ENCODE measurements at places on chromosomes 12 and 14.
A peak's percentile ranks its signal among the peaks of the same experiment; 100 is the strongest.

DNA sequence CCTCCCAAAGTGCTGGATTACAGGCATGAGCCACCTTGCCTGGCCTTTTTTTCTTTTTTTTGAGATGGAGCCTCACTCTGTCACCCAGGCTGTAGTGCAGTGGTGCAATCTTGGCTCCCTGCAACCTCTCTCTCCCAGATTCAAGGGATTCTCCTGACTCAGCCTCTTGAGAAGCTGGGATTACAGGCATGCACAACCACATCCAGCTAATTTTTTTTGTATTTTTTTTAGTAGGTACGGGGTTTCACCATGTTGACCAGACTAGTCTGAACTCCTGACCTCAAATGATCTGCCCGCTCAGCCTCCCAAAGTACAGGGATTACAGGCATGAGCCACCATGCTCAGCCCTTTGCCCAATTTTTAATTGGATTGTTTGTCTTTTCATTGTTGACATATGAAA is 58.0 kb downstream of the SINHCAF start:
- DNase-seq, result no peak

GRCh38 chr12:106064721-106065021 is 74.1 kb downstream of the NUAK1 start:
- DNase-seq, result no peak

GRCh38 chr12:21369141-21369980 is 3.3 kb upstream of the IAPP start:
- DNase-seq, result no peak

- no peak for DNase-seq
Observed at GRCh38 chr14:26855077-26855753, 257.4 kb upstream of the NOVA1 start.

DNA sequence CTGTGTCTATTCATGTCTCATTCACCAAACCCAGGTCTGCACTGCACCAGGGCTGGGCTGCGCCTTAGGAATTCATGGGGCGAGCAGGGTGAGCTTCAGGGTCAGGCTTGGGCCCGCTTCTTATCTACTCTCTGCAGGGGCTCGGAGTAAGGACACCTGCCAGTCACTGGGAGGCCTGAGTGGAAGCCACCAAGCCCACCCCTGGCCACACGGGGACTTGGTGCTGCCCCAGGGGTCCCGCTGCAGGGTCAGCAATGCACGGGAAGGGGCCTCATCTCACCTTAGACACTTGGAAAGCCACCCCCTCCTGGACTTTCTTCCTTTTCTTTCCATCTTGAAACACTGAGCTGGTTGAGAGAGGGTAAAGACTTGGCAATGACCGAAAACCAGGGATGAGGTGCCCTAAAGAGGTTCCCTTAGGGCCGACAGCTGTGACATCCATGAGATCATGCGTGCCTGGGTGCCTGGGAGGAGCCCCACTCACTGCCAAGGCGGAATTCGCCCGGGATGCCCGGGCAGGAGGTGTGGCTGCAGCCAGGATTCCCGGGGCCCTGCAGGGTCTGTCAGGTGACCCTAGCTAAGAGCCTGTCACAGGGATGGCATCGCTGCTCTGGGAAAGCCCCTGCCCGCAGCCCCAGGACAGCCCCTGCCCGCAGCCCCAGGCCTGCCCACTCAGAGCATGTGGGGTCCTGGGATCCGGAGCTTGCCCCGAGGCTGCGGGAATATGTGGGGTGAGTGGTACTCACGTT is 45.5 kb upstream of the EML1 start:
- no peak for DNase-seq

DNA sequence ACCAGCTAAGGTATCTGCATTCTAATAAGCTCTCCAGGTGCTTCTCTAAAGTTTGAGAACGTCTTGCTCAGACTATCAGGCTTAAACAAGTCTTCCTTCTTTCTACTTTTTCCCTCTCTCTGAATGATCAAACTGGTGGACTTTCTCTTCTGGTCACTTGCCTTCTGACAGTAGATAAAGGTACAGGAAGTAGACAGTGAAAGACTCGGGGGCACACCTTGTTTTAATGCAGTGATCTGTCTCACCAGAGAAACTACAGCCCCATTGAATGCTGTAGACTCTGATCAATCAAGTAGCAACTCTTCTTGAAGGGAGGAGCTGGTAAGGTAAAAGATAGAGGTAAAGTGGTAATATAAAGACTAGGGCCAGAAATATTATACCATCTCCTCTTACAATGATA is 48.1 kb upstream of the ATXN7L3B start:
- no peak for DNase-seq

- DNase-seq, result no peak
Observed at GRCh38 chr14:80304125-80304766, 92.9 kb upstream of the DIO2 start.

GRCh38 chr12:25236190-25236589 is 14.5 kb downstream of the KRAS start:
- DNase-seq, result no peak

GRCh38 chr14:67018720-67019119 is 170.5 kb upstream of the GARIN2 start:
- no peak for DNase-seq

DNA sequence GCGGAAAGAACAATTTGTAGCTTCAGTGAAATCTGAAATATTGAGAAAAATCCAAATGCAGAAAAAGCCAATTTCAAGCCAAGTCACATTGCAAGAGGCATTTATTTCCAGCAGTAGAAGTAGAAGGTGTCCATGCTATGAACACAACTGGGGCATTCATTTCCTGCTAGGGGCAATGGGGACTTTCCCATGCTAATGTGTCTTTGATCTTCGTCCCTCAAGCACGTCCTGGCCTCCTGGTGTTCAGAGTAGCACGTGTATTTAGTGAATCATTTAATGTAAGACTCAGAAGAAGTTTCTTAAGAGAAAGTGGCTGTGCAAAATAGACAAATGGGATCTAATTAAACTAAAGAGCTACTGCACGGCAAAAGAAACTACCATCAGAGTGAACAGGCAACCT is 267.9 kb downstream of the TMEM132C start:
- no peak for DNase-seq

GRCh38 chr14:101973356-101973755 is 9.0 kb downstream of the DYNC1H1 start:
- DNase-seq, result peak; percentile 37

DNA sequence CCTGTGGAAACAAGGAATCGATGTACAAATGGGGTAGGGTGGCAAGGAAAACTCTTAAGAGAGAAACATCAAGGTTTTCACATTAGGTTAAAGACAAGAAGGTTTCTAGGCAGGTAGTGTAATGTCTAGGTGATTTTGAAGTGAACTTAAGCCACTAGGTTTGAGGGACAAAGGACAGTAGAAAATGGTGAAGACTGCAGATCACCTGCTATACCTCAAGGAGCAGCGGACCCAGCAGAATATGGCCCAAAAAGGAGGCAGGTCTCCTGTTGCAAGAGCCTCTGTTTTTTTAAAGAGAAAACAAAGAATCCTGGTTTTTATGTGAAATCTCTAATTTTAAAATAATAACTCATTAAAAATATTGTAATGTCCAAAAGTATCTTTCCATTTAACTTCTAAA is 178.1 kb downstream of the ACSS3 start:
- DNase-seq, result no peak

DNA sequence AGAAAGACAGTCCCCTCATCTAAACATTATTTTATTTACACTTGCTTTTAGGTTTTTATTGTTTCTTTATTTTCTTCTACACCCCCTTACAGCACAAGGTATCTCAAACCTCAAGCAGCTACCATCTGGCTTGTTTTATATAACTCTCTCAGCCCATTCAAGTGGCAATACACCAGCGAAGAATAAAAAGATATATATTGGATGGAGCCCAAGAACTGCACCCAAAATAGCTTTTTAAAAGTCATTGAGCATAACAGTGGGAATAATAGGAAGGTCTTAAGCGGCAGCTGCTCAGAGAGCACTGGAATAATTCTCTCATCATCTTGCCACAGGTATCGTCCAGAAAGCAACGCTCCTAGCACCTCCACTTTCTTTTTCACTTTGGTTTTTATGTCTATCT is 322.5 kb downstream of the SYT1 start:
- no peak for DNase-seq

- peak; percentile 35 for DNase-seq
Observed at GRCh38 chr14:63542231-63542999, 762 bp downstream of the PPP2R5E start.

- DNase-seq, result no peak
Observed at GRCh38 chr12:17456486-17456885, 633.5 kb downstream of the RERGL start.

DNA sequence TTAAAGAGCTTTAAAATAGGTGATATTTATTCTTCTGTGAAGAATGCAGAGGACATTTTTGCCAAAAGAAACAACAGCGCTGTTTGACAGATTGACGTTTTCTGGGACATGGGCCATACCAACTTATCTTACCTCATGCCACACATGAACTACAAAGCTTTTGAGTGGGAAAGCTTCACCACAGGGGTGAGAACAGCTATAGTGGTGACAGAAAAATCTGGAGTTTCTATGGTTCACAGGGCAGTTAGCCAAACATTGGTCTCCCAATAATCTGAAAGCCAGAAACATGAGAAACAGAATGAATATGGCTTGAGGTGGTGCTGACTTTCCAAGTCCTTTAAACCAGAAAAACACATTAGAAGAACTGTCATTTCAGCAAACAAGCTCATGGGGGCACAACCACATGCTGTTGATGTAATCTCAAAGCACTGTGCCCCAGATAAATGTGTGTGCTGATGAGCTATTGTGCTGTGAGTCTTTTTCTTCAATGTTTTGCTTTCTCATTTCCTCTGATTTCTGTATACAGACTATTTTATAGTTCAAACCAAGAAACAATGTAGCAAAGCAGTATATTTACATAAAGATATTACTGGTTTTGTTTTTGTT is 905.4 kb downstream of the SLC16A7 start:
- DNase-seq, result no peak

DNA sequence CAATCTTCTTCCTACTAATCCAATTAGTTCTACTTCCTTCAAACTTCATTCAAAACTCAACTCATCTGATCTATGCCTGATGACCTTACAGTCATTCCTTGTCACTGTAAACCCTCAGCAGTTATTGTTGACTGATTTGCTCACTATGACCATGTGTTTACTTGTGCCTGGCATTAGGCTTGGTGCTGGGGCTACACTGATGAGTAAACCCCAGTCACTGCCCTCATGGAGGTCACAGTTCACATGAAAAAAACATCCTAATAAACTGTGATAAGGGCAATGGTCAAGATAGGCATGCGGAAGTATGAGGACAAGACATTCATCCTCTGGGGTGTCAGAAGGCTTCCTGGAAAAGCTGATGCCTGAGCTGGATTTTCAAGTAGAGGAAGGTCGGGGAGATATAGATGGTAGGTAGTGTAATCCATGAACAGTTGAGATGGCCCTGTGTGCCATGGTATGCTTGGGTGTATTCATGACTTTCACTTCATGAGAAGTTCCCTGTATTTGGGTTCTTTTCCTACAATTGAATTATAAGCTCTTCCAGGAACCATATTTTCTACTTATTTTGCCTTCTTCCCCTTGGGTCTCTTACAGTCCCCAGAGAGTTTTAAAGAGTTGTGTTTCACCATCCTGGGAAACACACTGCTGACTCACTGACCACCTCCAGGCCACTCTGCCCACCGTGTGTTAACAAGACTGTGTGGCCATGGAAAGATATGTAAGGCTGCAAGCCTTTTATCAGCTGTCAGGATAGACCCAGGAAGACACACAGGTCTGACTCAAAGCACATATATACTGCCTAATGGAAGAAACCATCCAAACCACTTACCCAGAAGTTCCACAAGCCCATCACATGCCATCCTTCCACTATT is 38.7 kb upstream of the DUSP6 start:
- DNase-seq, result no peak

DNA sequence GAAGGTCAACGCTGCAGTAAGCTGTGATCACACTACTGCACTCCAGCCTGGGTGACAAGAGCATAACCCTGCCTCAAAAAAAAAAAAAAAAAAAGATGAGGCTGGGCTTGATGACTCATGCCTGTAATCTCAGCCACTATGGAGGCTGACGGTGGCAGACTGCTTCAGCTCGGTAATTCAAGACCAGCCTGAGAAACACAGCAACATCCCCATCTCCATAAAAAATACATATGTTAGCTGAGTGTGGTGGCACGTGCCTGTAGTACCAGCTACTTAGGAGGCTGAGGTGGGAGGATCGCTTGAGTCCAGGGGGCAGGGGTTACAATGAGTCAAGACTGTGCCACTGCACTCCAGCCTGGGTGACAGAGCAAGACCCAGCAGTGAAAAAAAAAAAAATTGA is 50.4 kb downstream of the GXYLT1 start:
- no peak for DNase-seq

- DNase-seq, result no peak
Observed at GRCh38 chr14:57530571-57530970, 36.9 kb upstream of the CCDC198 start.

DNA sequence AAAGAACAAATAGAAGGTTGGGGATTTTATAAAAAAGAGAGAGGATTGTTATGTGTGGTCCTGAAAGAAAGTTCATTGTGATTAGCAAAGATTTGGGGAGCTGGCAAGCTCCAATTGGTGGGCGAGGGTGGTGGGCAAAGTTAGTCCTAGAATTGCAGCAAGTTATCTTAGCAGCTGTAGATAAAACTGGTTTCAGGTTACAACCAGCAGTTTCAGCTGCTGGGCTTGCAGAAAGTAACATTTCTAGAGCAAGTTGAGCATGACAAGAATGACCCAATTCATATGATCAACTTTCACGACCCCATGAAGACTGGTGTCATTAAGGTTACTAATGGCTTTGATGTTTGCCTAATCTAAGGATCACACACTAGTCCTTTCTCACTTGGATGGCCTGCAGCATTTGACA is 177.9 kb upstream of the NUDT4 start:
- DNase-seq, result no peak

GRCh38 chr12:100851637-100852036 is 57.1 kb downstream of the ANO4 start:
- DNase-seq, result no peak

DNA sequence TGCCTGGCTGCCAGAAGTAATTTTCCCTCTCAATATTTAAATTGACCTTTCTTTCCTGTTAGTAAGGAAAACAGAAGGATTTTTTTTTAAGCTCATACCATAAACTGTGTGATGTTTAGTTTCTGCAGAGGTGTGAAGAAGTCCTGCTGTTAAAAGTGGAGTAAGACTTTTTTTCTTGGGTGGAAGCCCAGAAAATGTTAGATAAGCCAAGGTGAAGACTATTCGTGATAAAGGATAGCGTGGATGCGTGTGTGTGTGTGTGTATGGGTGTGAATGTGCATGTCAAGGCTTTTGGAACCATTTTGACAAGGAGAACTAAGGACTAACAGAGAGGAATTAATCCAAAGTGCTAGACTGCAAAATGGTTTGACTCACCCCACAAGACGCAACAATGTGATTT is 152.9 kb upstream of the SEL1L start:
- no peak for DNase-seq

GRCh38 chr12:97560350-97560749 is 97.7 kb downstream of the RMST start:
- DNase-seq, result no peak

- no peak for DNase-seq
Observed at GRCh38 chr12:121990692-121991603, 30.7 kb upstream of the BCL7A start.

GRCh38 chr12:6790496-6791150 is 1.3 kb downstream of the CD4 start:
- no peak for DNase-seq

GRCh38 chr12:50411051-50411660 is 10.5 kb downstream of the LARP4 start:
- peak; percentile 83 for DNase-seq

GRCh38 chr12:41325336-41325735 is 137.2 kb downstream of the PDZRN4 start:
- DNase-seq, result no peak

Measured in upper lobe of left lung (tissue), 6 donors.